Transverse colon (tissue), 4 donors: ENCODE measurements at places on chromosomes 11 and 22.

- DNase-seq: no peak
Observed at GRCh38 chr11:40384991-40385390, 1074.5 kb downstream of the LRRC4C start.

DNA sequence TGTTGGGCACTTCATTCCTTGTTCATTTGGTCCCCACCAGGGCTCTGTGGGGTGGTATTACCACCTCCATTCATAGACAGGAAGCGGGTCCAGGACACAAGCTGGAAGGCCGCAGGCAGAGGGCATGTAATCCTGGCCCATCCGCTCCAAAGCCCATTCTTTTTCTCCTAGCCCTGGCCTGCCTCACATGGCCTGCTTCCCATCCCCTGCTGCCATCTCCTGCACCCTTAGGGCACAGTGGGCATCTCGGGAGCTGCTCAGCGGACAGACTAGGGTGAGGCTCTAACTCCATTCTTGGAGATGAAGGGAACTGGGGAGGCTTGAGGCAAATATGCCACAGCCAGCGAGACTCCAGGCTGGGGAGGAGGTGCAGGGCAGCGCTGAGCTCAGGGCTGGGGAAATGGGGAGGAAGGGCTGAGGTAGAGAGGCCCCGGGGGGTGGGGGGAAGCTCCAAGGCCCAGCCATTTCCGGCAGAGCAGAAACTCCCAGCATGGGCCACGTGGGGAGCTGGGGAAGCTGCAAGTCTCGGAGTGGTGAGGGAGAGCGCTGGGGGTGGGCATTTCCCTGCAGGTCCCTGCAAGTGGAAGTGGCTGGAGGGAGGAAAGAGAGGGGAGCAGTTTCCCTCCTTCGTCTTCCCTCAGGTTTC is 14.3 kb upstream of the BCL9L start:
- no peak for DNase-seq

DNA sequence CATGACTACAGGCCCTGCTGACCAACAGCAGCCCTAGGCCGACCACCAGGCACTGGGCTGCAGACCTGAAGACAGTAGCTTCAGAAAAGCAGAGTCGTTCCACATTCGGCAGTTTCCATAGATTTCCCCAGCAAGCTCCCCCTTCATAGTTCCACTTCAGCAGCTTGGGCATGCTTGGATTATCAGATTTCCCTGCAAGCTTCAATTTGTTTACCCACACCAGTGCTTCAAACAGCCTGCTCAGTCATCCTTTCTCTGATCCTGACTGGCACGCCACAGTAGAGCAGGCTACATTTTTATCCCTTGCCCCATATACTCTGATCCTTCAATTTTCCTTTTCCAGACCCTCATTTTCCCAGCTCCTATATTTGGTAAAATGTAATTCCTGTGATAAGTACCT is 51.1 kb upstream of the CFAP300 start:
- DNase-seq: no peak

DNA sequence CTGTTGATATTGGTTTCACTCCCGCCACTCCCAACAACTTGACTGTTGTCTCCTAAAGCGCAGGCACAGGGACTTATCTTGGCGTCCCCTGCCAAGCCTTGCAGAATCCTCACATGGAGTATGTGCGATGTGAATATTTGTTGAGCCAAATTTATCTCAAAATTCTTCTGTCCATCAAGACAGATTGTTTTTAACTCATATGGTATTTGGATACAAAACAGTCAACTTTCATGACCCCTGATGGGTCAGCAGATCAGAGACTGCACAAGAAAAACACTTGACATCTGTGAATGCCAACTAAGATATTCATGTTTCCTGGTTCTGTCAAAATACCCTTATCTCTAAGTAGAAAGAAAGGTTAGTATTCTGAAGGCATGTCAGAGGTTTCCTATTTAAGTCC is 221.7 kb upstream of the BLID start:
- no peak for DNase-seq

DNA sequence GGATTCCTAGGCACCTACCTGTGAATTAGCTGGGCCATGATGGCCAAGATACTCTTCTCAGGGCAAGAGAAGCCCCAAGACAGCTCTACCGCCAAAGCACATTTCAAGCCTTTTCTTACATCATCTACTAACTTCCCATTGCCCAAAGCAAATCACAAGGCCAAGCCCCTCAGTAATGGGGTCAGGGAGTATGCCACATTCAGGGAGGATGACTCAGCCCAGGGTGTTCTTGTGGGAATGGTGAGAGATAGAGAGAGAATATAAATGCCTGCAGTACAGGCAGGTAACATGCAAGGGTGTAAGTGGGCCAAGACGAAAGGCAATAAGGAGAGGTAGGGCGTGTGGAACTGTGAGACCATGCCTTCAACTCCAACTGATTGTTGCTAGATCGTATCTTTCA is 162.5 kb upstream of the ISX start:
- DNase-seq: no peak

- no peak for DNase-seq
Observed at GRCh38 chr22:40720538-40721256, 41.4 kb downstream of the MCHR1 start.

- DNase-seq: peak; percentile 46
Observed at GRCh38 chr11:36265793-36266628, 23.2 kb downstream of the COMMD9 start.

- DNase-seq: no peak
Observed at GRCh38 chr11:86197448-86197847, 47.1 kb upstream of the EED start.

DNA sequence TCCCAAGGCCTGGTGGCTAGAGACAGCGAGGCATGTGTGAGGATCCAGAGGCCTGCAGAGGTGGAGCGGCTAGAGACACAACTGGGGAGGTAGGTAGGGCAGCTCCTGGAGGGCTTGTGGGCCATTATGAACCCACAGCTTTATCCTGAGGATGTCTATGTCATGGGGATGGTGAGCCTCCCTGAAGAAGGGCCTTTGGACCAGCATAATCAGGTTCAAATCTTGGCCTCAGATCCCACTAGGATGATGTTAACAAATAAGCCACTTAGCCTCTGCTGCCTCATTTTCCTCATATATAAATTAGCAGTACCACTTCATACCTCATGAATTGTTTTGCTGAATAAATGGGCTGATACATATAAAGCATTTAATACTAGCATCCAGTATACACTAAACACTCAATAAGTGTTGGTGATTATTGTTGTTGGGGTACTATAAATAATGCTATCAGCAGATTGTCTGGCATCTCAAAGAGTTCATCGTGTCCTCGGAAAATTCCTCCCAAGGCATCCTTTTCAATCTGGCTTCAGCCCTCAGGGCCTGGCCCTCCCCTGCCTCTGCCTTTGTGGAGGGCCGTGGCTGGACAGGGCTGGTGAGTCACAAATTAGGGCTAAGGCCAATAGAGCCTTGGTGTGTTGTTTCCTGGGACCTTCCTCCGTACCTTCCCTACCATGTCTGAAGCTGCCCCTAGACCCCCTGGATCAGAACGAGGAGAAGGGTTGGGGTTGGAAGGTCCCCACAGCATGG is 30.9 kb upstream of the LRRC32 start:
- DNase-seq: no peak

DNA sequence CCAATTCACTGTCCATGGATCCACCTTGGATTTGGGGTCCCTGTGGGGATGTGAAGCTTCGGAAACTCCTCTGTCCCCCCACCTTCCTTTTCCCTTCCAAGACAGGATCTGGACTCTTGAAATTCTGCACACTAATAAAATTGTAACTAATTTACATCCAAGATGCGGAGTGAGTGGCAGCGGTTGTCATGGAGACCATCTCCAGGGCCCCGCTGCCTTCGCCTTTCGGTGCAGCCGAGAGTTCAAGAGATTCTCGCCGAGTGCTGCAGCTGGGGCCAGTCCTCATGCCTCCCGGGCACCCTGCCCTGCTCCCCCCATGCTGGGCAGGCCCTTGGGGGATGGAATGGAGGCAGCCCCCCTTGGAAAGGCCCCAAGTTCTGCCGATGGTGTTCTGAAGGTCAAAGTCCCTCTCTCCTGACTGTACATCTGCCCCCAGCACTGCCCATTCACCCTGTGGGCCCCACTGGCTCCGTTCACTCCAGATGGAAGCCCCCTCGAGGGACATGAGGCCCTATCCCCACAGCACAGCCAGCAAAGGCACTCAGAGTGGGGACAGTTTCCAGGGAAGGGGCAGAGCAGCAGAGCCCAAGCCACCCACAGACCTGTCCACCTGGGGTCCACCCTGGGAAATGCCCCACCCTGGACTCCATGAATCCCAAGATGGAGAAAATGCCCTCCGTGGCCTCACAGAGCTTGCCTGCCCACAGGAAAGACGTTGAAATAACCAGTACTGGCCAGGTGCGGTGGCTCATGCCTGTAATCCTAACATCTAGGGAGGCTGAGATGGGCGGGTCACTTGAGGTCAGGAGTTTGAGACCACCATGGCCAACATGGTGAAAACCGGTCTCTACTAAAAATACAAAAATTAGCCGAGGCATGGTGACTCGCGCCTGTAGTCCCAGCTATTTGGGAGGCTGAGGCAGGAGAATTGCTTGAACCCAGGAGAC is 25.9 kb downstream of the IGLL1 start:
- no peak for DNase-seq

- DNase-seq: no peak
Observed at GRCh38 chr11:42555190-42555589, 756.6 kb upstream of the API5 start.

DNA sequence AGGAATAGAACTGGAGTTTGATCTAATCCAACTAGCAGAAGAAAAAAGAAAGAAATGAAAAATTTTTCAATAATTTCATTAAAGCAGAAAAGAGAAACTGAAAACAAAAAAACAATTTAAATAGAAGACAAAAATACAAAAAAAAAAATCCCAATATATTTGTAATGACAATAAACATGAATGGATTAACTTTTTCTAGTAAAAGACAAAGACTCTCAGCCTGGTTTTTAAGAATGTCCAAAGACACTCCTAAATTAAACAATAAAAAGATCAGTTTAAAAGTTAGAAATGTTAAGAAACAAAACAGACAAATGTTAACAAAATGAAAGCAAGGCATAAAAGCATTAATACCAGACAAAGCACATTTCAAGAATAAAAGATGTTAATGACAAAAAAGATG is 50.3 kb upstream of the ME3 start:
- DNase-seq: no peak
